Spleen (tissue), 13 donors: ENCODE measurements at places on chromosomes 2 and 18. TPM values are rescaled to one million over a fixed set of nuclear protein-coding genes. Genes with fewer than 3 reads are reported as not detected.

The CDH20 gene
- not detected for total RNA-seq

The GEN1 gene
- total RNA-seq, result 19.5 TPM

The PRSS56 gene
- not detected for total RNA-seq

The IL1R1 gene
- total RNA-seq, result 70.8 TPM

The TUBA4B gene
- not detected for total RNA-seq

GRCh38 chr2:104049981-104050380 is 803.9 kb upstream of the POU3F3 start:
- no peak overlapping the region for H3K4me3 ChIP-seq
- H3K36me3 ChIP-seq, result no peaks in the 10 kb centered on the region
- H3K27me3 ChIP-seq, result no peaks in the 10 kb centered on the region
- no peak overlapping the region for H3K27ac ChIP-seq
- no peak for DNase-seq

DNA sequence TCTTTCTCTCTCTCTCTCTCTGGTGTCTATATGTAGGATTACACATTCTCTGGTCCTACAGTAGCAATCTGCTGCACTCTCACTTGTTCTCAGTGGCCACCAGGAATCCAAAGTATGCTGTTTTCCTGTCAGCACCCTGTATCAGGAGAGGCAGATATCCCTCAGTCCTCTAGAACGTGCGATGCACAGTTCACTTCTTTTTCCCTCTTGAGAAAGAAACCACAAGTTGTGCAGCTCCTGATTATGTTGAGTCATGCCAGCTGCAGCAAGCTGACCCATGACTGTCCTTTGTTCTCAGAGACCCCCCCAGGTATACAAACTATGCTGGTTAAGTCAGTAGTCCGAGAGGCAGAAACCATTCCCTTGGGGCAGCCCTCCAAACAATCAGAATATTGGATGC is 54.6 kb downstream of the LANCL1 start:
- no peak overlapping the region for H3K27ac ChIP-seq
- no peak for DNase-seq
- H3K36me3 ChIP-seq, result no peaks in the 10 kb centered on the region

DNA sequence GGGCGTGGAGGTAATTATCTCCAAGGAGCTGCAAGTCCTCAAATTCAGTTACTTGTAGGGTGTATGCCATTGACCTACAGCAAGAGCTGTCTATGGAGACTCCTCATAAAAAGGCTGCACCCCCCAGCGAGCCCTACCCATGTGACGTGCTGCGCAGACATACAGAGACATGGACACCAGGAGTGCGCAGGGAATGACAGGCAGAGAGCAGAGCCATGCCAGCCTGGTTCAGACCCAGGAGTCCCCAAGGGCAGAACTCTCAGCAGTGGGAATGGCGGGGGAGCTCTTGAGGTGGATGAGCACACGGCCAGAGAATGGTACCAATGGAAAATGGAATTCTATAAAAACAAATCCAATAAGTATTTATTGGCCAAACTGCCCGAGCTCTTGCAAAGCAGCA is 310.1 kb downstream of the MYCN start:
- no peak for DNase-seq
- H3K36me3 ChIP-seq, result no peaks in the 10 kb centered on the region
- no peak overlapping the region for H3K4me3 ChIP-seq
- no peaks in the 10 kb centered on the region for H3K4me1 ChIP-seq
- H3K27ac ChIP-seq, result no peak overlapping the region

DNA sequence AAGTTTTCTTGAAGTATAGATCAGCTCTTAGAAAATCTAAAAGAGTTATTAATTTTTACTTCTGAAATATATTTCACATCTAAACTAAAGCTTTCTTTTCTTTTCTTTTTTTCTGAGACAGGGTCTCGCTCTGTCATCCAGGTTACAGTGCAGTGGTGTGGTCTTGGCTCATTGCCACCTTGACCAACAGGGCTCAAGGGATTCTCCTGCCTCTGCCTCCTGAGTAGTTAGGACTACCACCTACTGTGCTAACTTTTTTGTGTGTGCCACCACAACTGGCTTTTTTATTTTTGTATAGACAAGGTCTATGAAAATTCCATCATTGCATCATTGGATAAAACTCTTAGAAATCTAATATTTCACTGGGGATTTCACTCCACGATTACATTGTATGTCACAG is 10.0 kb upstream of the ALPG start:
- H3K4me3 ChIP-seq, result no peak overlapping the region
- no peaks in the 10 kb centered on the region for H3K27me3 ChIP-seq
- DNase-seq, result no peak
- no peaks in the 10 kb centered on the region for H3K4me1 ChIP-seq
- no peaks in the 10 kb centered on the region for H3K36me3 ChIP-seq

GRCh38 chr2:29068513-29068912 is 5.8 kb downstream of the PCARE start:
- DNase-seq, result no peak
- H3K27ac ChIP-seq, result no peak overlapping the region
- no peaks in the 10 kb centered on the region for H3K36me3 ChIP-seq

DNA sequence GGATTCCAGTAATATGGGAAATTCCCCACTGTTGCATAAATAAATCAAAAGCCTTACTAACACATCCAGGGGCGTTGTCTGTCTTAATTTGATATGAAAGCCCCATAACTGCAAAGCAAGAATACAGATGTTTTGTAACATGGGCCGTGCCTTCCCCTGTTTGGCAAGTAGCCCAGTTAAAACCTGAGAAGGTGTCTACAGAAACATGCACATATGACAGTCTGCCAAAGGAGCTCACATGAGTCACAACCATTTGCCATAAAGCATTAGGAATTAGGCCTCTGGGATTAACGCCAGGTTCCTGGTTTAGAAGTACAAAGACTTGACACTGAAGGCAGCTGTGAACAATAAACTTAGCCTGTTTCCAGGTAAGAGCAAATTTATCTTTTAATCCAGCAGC is 43.1 kb upstream of the LONRF2 start:
- H3K27ac ChIP-seq, result no peak overlapping the region
- no peaks in the 10 kb centered on the region for H3K4me1 ChIP-seq
- DNase-seq, result no peak
- H3K4me3 ChIP-seq, result no peak overlapping the region
- H3K27me3 ChIP-seq, result no peaks in the 10 kb centered on the region

GRCh38 chr18:77765468-77765867 is 515.8 kb downstream of the GALR1 start:
- H3K4me1 ChIP-seq, result no peaks in the 10 kb centered on the region
- H3K4me3 ChIP-seq, result no peak overlapping the region
- H3K36me3 ChIP-seq, result no peaks in the 10 kb centered on the region
- no peak for DNase-seq
- H3K27me3 ChIP-seq, result no peaks in the 10 kb centered on the region

GRCh38 chr2:38377050-38377828 is at the start of gene ATL2:
Gene ATL2, minus strand, starts transcription at chr2:38377273. Its CDS starts 13 bp downstream, at chr2:38377260.
- H3K27ac ChIP-seq, result peak within 1 kb of the TSS; percentile 100
- no peaks in the 10 kb centered on the region for H3K27me3 ChIP-seq
- DNase-seq, result peak; percentile 99
- peaks cover 65% of the 10 kb centered on the region for H3K4me1 ChIP-seq
